ENCODE measurements at places on chromosomes 11 and 22.
A peak's percentile ranks its signal among the peaks of the same experiment; 100 is the strongest.

- DNase-seq: no peak
Observed at GRCh38 chr11:69630424-69630823, 10.5 kb upstream of the CCND1 start.

DNA sequence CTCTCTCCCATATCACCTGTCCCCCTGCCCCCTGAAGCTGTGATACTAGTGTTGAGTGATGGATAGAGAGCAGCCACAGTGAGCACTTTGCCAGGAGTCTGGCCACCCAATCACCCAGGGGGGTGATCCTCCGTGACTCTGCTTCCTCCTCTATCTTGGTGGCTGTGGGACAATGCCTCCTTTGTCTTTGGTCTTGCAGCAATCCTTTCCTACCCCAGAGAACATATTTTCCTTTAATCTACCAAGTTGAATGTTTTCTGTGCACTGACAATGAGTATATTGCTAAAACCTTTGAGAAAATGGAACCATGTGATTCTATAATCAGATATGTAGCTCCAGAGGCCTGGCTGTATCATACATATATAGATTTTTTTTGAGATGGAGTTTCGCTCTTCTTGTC, 58.1 kb upstream of the HEPHL1 start:
- DNase-seq: no peak

- DNase-seq: no peak
Observed at GRCh38 chr11:116478669-116479668, 293.8 kb downstream of the BUD13 start.

- DNase-seq: no peak
Observed at GRCh38 chr11:115958089-115959000, 454.1 kb upstream of the CADM1 start.

GRCh38 chr22:29769723-29770321, 2.7 kb downstream of the UQCR10 start:
- DNase-seq: no peak

DNA sequence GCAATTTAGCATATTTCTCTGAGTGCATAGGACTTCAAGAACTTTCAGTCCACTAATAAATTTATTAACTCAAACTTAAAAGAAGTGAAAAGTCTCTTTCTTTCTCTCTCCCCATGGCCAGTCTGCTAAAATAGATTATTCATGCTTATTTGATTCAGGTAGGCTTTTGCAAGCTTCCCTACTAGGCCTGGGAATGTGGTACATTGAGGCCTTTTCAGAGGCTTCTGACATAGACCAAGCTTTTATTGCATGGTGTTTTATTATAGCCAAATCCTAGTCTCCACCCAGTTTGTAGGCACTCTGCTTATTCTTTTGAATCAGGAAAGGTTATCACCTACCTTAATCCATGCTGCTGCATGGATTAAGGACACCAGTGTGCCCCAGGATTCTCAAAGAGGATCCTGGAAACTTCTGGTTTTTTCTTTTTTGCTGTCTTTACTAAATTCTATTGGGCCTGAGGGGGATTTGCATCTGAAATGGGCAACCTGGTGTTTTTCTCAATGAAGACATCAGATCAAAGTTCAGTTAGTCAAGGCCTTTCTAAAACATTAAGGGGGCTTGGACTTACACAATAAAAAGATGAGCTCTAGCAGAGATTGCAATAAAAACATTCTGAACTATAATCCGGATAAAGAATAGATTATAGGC, 92.2 kb downstream of the ELP4 start:
- no peak for DNase-seq

DNA sequence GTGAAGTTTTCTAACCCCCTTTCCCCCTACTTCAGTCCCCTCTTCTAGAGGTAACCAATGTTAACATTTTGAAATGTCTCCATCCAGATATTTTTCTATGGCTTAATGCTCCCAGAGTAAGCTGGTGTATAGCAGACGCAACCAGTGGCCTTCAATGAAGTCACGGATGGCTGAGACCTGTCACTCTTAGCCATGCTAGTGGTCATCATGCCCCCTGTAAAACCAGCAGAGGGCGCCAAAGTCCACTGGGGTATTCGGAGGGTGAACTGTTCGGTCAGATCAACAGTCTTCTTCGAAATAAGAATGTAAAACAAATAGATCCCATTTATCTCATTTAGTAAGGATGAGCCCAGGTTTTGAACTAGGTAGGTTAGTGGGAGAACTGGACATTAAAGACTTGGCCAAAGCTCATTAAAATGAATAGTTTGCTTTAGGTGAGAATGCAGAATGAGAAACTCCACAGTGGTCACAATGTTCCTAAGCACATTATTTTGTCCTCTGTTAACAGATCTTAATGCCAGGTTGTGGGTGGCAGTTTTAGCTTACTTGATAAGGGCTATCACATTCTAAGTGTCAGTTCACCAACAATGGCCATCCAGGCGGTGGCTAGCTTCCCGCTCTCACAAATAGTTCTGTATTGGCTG, 8.6 kb upstream of the MMP8 start:
- DNase-seq: peak; percentile 25

GRCh38 chr11:98296091-98296880, 724.5 kb upstream of the CNTN5 start:
- no peak for DNase-seq

DNA sequence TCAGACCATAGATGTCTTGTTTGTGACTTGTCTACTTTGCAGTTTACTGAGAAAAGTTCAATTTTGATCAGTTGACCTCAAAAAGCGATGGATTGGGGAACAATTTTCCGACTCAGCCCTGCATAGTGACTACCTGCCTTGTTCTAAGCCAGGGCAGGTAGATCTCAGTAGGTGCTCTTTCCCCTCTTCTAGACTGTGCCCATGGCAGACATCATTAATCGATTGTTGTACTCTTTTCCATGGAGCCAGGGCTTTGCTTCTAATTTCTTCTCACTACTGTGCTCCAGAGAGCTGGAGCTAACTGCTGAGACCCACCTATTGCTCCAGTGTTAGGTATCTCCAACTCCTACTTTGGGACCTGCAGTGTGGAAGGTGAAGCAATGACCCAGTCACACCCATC, 9.9 kb downstream of the RAB36 start:
- no peak for DNase-seq

DNA sequence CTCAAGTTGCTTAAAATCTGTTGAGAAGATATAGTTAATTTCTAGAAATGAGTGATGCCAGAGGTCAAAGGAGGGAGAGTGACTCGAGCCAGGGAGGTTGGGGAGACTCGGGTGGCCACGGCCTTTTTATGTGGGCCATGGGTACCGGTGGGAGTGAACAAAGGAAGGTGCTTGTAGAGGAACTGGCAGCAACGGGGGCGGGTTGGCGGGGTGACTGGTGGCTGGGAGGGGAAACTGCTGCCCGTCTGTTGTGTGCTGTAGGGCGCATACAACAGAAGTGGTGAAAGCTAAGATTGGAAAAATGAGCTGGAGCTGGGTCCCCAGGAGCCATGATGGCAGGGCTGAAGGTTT, 5.4 kb downstream of the DAGLA start:
- no peak for DNase-seq

DNA sequence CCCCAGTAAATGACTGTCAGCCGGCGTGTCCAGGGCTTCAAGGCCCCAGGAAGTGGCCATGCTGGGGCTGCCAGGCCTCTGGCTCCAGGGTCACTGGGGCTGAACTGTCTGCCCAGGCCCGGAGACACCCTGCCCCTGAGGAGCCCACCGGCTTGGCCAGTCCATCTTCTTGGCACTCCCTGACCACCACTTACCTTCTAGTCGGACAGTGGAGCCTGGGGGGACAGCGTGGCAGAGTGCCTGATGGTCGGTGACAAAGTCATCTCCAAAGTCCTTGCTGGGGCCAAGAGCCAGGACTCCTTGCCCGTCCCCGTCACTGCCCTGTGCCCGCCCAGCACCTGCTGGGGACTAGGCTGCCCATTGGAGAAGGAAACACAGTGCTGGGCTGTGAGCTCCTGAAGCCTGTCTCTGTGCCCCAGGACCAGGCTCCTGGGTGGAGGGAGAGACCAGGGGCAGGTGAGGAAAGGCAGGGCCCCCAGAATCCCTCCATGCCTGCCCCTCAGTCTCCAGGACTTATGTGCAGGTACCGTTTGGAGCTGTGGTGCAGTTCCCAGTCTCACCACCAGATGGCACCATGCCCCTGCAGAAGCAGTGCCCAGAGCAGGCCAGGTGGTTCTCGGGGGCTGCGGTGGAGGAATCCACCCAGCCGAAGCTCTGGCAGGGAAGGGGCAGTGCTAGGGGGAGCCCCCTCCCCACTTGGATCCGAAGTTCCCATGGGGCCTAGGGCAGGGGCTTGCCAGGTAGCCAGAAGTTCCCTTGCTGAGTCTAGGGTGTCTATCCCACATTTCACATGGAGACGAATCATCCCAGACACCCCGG, 6.0 kb upstream of the CCDC188 start:
- peak; percentile 94 for DNase-seq

- no peak for DNase-seq
Observed at GRCh38 chr11:60367009-60367408, 11.3 kb upstream of the MS4A7 start.

- no peak for DNase-seq
Observed at GRCh38 chr11:17463546-17464174, 13.0 kb downstream of the ABCC8 start.

DNA sequence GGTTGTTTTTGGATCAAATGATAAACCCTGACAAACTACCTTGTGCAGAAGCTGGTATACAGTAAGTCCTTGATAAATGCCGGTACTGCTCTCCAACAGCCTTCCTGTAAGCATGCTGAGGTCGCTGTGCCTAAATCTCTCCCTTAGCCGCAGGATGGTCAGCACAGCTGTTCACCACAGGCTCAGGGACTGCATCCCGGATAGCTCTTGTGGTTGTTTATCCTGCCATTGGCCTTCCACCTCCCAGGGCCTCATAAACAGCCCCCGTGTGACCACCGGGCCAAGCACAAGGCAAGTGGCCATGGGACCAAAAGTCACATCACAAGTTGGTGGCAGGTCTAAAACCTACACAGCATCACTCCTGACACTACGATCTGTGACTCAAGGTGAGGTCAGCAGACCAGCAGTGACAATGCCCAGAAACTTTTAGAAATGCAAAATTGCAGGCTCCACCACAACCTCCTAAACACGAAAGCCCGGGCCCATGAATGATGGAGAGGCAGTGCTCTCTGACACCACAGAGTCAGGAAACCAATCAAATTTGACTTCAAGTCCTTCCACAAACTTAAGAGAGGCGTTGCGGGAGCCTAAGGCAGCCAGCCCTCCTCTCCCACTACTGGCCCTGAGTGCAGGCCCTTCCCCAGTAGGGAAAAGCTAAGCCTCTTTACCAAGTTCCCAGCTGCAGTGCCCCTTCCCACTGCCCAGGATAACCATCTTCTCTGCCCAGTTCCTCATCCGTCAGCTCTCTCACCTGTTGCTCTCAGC, 3.9 kb downstream of the SPATA19 start:
- DNase-seq: no peak

DNA sequence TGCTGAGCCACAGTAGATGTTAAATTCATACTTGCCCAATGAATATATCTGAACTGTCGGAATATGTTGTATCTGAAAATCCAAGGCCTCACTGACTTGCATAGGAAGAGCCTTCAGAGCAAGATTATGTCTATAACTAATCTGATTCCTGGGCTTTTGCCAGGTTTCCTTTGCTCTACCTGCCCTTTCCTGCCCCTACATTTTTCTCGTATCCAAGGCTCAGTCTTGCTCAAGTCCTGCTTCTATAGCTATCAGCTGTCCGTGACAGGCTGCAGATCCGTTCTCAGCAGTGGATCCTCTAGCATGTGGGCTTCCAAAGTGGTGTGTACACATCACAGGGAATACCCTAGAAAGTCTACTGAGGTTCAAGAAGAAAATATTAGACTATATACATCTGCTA, 18.8 kb upstream of the USP47 start:
- DNase-seq: no peak

GRCh38 chr11:104997288-104997687, 25.7 kb downstream of the CASP5 start:
- DNase-seq: no peak

GRCh38 chr11:110463153-110463552, 33.4 kb downstream of the FDX1 start:
- DNase-seq: peak; percentile 50

DNA sequence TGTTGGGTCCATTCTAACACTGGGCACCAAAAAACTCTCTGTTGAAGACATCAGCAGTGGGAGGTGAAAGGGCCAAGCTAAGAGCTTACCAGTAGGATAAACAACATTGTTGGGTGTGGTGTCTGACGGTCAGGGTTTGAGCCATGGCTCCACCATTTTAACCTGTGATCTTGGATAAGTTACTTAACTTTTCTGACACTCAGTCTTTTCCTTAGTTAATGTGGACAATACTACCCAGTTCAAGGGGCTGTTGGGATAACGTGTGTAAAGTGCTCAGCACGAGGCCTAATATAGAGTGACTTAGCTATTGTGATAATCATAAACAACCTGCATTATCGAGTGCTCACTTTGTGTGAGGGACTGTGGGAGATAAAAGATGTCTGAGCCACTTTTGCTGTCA, 6.1 kb downstream of the UCP3 start:
- DNase-seq: no peak

- no peak for DNase-seq
Observed at GRCh38 chr11:44290208-44290607, 19.7 kb downstream of the ALX4 start.

DNA sequence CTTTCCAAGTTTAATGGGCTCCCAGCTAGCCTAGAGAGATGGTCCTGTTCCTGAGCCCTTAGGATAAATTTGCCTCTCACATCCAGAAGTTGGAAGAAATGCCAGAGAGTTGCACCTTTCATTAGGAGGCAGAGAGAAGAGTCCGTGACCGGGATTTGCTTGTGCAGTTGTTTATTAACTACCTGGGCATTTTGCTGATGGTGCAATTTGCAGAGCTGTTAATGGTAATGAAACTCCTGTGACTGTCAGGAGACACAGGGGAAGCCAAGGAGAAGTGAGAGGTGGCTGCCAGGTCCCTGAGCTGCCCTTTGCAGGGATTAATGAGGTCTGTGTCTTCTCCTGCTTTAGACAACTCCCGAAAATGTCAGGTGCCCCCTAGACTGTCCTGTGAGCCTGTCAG, 69.1 kb upstream of the B3GAT1 start:
- DNase-seq: no peak

DNA sequence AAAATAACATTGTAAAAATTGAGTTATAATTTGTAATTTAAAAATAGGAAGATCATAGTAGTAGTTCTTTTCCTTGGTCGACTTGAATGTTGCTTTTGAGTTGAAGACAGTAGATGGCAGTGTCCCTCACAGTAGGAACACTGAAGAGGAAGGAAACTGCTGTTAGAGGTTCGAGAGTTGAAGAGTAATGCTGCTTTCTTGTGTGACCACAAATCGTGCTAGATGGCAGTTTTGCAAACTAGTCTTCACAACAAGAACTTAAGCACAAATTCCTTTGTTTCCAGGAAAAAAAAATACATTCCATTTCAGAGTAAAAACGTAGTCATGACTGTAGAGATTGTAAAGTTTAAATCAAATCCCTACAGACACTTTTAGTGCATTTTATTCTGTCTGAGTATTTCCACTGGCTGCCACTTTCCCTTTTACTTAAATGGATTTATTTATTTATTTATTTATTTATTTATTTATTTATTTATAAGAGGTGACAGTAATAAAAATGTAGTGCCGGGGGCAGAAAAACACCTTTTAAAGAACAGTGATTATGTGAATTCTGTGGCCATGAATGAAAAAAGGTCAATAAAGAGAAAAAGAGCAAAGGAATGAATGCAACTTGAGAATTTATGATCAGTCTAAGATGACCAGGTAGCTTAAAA, 54.6 kb downstream of the SPECC1L start:
- no peak for DNase-seq

- DNase-seq: no peak
Observed at GRCh38 chr11:72924568-72925190, 110.5 kb downstream of the ATG16L2 start.

GRCh38 chr22:28183078-28183860, 264.2 kb upstream of the PITPNB start:
- no peak for DNase-seq

GRCh38 chr11:75595429-75595828, 33.4 kb downstream of the SERPINH1 start:
- no peak for DNase-seq
